ENCODE measurements at places on chromosomes 2 and 18.

GRCh38 chr2:237896507-237896892, 37.1 kb downstream of the RAMP1 start:
- DNase-seq, result no peak

GRCh38 chr2:218642121-218642656, 17.2 kb downstream of the ZNF142 start:
- DNase-seq, result no peak

DNA sequence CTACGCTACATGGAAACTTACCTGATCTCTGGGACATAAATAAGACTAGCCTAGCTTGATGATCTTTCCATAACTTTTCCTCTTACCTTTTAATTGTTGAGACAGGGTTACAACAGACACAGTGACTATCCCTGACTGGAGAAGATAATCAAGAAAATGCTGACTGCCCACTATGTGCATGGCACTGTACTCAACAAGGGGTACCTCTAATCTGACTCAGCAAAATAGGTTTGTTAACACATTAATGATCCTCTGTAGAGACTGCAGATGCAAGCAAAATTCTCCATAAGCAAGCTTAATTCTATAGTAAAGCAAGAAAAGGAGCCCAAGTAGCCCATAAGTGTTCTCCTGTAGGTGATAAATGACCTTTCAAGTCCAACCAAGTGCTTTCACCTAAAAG, 25.5 kb downstream of the ACVR1C start:
- no peak for DNase-seq

- no peak for DNase-seq
These were observed 68.7 kb upstream of the LYPD6 start for GRCh38 chr2:149261692-149262091.

DNA sequence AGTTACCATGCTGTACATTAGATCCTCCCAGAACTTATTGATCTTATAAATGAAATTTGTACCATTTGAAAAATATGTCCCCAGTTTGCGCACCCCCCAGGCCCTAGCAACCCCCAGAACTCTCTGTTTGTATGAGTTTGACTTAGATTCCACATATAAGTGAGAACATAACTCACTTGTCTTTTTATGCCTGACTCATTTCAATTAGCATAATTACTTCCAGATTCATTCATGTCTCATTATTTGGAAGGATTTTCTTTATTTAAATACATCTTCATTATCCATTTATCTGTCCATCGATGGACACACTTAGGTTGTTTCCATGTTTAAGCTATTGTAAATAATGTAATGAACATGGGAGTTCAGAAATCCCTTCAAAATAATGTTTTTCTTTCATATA, 705.9 kb downstream of the CCDC85A start:
- no peak for DNase-seq

DNA sequence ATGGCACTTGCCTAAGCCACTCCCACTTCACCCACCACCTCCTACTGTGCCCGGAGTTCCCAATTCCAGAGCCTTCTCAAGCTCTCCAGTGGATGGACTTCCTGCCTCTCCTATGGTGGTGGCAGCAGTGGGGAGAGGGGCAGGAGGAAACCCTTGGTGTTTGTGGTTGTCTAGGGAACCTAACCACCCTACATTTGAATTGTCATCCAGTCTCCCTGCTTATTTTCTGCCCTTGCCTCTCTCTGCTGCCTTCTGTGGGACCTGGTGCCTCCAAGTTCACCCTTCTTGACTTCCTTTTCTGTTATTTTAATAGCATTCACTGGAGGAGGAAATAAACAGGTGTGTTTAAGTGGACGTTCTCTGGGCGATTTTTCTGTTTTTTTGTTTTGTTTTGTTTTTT, 50.0 kb upstream of the HPCAL1 start:
- DNase-seq, result no peak

DNA sequence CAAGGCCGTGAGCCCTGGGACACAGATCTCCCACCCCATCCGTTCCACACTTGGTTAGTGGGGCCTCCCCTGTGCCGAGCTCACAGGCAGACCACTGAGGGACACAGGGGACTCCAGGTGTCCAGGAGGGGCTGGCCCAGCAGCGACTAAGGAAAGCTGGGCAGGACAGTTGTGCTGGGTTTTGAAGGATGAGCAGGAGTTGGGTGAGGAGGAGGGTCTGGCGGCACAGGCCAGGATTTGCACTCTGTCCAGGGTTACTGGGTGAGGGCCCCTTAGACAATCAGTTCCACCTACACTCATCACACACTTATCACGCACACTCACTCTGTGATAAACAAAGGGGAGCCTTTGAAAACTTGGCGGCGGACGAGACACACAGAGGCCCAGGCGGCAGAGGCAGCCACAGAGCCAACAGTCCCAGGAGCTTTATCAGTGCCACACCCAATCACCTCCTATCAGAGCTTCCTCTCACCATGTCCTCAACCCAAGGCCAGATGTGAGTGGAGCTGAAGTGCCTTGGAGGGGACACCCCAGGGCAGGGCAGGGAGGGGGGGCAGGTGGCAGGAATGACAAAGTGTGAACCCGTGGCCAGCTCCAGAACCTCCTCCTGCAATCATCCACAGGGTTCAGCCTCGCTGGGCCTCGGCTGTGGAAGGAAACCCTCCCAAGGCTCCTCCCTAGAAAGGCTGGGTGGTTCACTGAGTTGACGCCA, 26.6 kb downstream of the BIN1 start:
- peak; percentile 45 for DNase-seq

GRCh38 chr2:75702593-75702992, 8.1 kb downstream of the GCFC2 start:
- DNase-seq, result no peak

DNA sequence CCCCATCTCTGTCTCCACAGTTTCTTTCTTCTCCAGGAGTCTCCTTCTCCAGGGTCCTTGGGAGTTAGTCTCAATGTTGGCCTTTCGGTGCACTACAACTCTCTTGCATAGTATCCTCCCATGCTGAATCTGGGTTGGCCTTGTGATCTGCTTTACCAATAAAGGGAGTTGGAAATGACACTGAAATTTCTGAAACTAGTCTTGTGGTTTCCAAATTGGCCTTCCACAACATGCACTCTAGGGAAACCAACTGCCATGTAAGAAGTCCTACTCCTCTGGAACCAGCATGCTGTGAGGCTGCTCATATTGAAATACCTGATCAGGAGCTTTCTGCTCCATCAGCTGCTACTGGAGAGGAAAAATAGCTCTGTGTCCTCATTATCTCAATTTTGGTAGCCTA, 9.9 kb upstream of the ABHD3 start:
- no peak for DNase-seq

DNA sequence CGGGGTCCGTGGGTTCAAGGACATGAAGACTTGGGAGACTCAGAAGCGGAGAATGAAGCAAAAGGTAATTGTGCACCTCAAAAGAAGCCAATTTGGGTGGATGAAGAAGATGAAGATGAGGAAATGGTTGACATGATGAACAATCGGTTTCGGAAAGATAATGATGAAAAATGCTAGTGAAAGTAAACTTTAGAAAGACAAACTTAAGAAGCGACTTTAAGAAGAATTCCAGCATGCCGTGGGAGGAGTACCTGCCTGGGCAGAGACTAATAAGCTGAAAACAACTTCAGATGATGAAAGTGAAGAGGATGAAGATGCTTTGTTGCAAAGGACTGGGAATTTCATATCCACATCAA, 43.5 kb downstream of the PSTPIP2 start:
- no peak for DNase-seq

DNA sequence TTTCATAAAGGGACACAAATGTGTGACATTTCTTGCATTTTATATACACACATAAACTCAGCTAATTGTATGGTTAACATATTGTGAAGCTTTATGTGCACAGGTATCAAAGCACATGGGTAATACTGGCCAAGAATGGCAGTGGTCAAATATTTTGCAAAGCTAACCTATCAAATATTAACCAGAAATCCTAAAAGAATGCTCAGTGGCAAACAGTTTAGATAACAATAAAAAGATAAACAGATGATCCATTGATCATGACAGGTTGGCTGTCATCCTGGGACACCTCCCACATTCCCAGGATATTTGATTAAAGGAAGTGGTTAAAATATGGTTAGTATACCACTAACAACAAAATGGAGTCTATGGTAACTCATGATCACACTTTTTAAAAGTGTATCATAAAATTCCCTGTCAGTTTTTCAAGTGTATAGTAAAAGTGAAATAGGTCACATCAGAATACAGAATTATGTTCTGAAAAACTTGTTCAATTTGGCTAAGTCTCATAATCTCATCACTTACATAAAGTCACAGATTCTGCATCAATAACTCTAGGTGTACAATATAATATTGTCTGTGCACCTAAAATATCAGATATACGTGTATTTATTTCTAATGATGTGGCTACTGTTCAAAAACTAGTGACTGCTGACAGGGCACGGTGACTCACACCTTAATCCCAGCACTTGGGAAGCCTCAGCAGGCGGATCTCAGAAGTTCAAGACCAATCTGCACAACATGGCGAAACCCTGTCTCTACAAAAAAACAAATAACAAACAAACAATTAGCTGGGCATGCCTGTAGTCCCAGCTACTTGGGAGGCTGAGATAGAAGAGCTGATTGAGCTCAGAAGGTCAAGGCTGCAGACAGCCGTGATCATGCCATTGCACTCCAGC, 48.9 kb downstream of the CDH2 start:
- DNase-seq, result no peak

GRCh38 chr18:46656326-46657114, 500 bp downstream of the LOXHD1 start:
- DNase-seq, result no peak

- DNase-seq, result no peak
These were observed 5.3 kb downstream of the KLF11 start for GRCh38 chr2:10048501-10049171.

- DNase-seq, result no peak
These were observed 293.2 kb upstream of the LYPD1 start for GRCh38 chr2:132963161-132963560.

DNA sequence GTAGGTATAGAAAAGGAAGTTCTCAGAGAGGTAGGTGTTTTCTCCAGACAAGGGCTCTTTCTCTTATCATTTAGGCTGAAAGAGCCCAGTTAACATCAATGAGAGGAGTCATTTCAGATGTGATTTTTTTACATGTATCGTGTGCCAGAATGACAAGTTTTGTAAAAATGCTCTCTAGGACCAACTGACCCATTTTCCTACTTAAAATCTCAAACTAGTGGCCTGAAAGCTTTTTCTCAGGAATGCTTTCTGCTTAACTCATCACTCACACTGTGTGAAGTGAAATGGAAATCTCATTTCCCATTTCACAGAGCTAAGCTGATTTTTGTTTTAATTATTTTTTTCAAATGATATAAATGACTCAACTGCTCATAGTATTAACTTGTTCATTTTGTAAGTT, 128.7 kb upstream of the CYP26B1 start:
- DNase-seq, result no peak

DNA sequence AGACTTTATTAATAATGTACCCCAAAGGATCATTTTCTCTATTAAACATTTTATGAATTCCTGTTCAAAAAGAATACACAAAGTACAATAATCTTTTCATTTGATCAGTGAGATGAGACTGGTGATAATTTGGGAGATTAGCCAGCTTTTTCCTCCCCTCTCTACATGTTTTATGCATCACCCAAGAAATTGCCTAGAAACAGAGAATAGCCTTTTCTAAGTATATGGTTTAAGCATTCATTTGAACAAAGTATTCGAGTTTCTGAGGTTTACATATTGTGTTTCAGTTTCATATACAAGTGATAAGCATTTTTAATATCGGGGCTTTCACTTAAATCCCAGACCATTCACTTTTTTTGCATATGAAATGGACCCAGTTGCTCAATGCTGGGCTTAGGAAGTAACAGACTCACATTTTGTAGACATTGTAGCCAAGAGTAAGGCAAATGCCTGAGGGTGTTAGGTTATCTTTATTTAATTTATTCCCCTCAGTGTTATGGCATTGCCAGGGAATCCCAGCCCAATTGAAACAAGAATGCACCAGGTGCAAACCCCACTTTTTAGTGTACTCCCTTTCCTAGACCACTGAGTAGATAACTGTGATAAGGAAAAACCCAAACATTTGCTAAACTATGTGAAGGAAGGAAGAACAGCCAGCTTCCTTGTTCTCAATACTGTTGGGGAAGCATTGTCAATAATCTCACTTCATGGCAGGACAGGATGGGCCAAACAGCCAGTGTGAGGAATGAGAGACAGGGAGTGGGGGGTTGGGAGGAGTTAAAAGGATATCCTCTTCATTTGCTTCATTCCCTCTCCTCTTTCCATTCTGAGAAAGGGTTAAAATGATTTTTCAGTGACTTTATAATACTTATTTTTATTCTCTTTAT, 3.5 kb downstream of the CPO start:
- no peak for DNase-seq

DNA sequence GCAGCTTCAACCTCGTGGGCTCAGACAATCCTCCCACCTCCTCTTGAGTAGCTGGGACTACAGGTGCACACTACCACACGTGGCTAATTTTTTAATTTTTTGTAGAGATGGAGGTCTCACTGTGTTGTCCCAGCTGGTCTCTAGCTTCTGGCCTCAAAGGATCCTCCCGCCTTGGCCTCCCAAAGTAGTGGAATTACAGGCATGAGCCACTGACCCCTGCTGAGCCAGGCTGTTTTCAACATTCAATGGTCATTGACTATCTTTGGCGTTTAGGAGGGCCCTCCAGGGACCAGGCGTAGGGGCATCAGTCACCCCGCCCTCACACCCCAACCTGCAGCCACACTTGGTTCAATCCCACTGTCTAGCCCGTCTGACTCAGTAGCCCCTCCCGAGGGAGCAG, 5.2 kb downstream of the MZT2B start:
- DNase-seq, result no peak

DNA sequence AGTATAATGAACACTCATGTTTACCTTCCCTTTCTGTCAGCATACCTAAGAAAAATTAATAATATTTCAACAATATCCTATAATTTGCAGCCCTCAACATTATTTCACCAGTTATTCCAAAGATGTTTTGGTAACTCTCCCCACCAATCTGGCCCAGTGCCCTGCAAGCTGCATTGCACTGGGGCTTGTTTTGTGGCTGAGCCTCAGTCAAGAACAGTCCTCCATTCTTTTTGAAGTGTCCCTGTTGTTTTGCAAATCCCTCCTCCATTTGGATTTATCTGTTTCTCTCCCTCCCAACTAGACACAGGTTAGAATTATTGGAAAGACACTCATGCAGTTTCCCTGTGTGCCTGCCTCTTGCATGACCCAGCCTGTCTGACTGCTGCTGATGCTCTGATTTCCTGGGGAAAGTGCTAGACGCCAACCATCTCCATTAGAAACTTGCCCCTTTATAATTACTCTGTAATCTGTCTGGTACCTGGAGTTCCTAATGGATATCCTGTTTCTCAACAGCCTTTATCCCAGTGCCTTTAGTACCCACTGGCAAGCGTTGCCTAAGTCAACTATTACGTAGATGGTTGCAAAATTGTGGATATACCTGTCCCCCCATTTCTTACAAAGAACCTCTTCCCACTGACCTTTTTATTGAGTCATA, 60.2 kb downstream of the EIF5B start:
- no peak for DNase-seq

GRCh38 chr2:43018179-43019024, 208.0 kb downstream of the ZFP36L2 start:
- DNase-seq, result no peak

Measured in activated gamma-delta T cell treated with anti-CD3 and anti-CD28 coated beads, Interleukin-2, amount 50 U/mL, for 16 hours (primary cell).